Urothelium cell line (cell line): ENCODE measurements at places on chromosomes 7 and 10.

DNA sequence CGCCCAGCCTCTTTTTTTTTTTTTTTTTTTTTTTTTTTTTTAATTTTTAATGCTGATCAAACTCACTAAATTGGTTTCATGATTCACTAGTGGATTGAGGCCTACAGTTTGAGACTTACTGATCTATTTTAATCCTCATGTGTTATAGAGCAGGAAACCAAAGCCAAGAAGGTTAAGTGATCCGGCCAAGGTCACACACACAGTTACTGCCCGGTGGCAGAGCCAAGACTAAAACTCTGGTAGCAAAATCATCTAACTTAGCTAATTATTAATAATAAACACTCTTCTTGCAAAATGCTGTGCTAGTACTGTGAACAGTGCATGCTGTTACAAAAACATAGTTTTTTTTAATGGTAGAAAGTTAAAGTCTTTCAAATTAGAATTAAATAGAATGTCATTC lies 188.3 kb upstream of the NFE2L3 start:
- DNase-seq = no peak

DNA sequence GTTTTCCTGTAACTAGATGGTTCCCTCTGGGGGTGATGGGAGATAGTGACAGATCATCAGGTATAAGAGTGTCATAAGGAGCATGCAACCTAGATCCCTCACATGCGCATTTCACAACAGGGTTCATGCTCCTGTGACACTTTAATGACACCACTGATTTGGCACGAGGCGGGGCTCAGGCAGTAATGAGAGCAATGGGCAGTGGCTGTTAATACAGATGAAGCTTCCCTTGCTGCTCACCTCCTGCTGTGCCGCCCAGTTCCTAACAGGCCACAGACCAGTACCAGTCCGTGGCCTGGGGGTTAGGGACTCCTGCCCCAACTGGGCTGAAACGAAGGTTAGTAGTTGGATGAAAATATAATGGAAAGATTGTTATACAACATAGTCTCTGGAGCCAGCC lies 201.6 kb upstream of the LRRN3 start:
- DNase-seq = no peak

DNA sequence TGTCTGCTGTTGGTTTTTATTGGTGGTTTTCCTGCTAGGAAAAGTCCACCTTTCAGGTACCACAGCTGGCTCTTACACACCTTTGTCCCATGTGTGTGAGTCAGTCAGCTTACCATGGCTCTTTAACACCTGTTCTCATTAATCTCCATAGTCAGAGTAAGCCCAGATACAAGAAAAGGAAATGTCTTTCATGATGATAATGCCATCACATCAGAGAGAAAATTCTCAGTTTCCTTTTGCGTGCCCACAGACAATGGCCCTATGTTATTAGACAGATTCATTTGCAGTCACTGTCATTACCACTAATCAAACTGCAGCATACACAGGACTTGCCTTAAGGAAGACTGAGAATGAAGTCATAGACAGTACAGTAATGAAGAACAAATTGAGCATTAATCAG lies 1583.6 kb upstream of the LRRTM3 start:
- no peak for DNase-seq

DNA sequence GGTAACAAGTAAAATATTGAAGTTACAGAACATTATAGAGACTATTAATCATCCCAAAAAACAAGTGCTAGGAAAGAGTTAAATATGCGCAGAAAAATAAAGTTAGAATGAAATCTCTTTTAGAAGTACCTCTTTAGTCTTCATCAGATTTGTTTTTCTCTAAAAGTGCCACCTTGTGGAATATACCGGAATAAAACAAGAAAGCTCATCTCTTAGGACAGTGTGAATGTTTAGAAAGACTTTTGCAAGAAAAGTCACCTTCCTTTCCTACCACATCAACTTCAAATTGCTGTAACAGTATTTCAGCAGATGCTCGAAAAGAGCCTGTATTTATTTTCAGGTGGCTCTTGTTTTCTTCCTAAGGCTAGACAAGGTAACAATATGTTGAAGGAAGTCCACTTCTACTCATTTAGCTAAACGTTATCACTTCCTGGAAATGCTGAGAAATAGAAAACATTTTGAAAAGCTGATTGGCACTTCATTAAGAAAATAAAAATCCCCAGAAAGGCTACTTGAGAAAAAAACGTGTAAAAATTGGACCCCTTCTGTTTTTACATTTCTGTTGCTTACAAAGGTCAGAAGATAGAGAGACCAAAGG lies 19.8 kb upstream of the FAM133B start:
- DNase-seq = no peak

DNA sequence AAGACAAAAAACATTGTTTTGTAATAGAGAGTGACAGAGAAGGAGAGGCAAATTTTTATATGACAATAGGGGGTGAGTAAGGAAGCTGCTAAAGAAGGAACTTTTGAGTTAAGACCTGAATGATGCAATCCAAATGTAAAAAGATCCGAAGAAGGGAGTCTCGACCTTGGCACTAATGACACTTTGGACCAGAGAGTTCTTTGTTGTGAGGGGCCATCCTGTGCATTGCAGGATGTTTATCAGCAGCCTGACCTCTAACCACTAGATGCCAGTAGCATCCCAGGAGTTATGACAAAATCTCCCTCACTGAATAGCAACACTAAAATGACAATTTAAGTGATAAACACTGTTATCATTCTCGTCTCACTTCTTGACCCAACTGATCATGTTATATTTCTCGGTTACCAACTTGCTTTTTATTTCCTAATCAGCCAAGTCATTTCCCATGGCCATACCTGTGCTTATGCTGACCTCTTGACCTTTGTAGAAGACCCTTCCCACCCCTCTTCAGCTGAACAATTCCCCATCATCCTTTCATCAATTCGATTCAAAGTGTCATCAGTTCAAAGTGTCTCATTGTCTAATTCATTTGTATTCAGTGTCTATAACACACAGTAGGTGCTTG lies 30.0 kb downstream of the DGKI start:
- DNase-seq = no peak

- DNase-seq = no peak
Measured at GRCh38 chr10:48627984-48628609, 23.2 kb upstream of the ARHGAP22 start.

- DNase-seq = no peak
Measured at GRCh38 chr7:31160941-31161340, 108.8 kb downstream of the ADCYAP1R1 start.

- no peak for DNase-seq
Measured at GRCh38 chr7:38541440-38541839, 89.7 kb downstream of the AMPH start.

DNA sequence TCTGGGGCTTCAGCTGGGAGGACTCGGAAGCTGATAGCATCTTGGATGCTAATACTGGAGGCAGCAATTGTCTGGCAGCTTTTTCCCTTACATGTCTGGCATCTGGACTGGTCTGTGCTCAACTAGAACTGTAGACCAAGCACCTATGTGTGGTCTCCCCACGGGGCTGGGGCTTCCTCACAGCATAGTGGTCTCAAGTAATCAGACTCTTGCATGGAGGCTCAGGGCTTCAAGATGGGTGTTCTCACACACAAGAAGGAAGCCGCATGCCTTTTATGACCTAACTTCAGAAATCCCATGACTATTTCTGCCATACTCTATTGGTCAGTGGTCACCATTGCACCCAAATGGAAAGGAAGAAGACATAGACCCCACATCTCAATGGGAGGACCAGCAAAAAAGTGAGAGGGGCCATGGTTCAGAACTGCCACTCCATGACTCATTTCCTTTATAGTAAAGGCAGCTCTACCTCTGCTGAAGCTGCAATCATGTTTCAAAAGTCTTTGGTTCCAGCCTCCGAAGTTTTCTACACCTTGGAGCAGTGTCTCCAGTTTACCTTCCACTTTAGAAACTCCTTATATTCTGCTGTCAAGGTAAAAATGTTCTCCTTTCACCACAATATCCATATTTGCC lies 14.7 kb downstream of the AOC1 start:
- no peak for DNase-seq

DNA sequence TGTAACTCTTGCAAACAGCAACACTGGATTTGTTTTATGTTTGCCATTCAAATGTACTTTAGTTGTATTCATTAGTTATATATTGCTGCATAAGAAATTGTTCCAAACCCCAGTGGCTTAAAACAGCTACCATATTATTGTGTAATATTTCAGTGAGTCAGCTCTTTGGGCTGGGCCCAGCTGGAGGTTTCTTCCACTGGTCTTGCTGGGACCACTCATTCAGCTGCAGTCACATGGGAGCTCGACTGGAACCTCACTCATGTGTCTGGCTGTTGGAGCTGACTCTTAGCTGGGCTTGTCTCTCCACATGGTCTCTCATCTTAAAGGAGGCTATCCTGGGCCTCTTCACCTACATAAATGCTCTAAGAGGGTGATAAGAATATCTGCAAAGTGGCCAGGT lies 23.2 kb upstream of the PIP4K2A start:
- peak; percentile 17 for DNase-seq

GRCh38 chr10:33249659-33250345 lies 84.7 kb downstream of the NRP1 start:
- no peak for DNase-seq

DNA sequence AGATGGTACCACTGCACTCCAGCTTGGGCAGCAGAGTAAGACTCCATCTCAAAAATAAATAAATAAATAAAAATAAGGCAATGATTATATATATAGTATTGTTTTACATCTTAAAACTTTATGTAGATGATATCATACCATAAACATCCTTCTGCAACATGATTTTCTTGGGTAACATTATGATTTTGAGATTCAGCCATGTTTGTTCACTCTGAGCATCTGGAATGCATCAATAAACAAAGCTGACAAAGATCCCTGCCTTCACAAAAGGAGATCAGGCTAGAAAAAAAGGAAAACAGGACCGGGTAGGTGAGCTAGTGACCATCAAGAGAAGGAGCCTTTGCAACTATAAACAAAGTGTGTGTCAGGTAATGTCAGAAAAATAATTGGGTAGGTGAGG lies 31.9 kb upstream of the KAT6B start:
- no peak for DNase-seq
